Spinal cord (tissue), 10 donors: ENCODE measurements at places on chromosomes 11 and 22. TPM values are rescaled to one million over a fixed set of nuclear protein-coding genes. Genes with fewer than 3 reads are reported as not detected.
A peak's percentile ranks its signal among the peaks of the same experiment; 100 is the strongest.

- DNase-seq: no peak
Observed at GRCh38 chr11:72778535-72779494, 15.0 kb downstream of the STARD10 start.

- DNase-seq: no peak
Observed at GRCh38 chr11:100878474-100878873, 191.4 kb downstream of the ARHGAP42 start.

Gene HEPHL1
- total RNA-seq: under 0.01 TPM

Gene C1QTNF4
- total RNA-seq: 15.8 TPM

- no peak for DNase-seq
Observed at GRCh38 chr11:126456783-126457542, 101.5 kb downstream of the ST3GAL4 start.

DNA sequence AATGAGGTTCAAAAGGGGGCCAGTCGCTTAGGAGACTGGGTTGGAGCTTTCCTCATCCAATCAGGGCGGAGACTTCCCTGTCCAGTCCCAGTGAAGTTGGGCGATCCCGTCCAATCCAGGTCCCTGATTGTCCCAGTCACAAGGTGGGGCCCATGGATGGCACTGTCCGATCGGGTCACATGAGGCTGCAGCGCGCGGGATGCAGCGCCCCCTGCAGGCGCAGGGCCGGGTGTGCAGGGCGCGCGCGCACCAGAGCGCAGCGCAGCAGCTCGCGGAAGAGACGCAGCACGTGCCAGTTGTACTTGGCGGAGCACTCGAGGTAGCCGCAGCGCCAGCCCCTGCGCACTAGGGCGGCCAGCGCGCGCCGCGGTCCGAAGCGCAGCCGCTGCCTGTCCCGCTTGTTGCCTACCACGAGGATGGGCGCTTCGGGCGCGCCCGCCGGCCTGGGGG, 2.3 kb downstream of the RASL10A start:
- DNase-seq: peak; percentile 54

Gene TRIM51
- total RNA-seq: not detected
